ENCODE measurements at places on chromosomes 5 and 9.
A peak's percentile ranks its signal among the peaks of the same experiment; 100 is the strongest.

- DNase-seq = no peak
Measured at GRCh38 chr9:95891067-95891671, 15.7 kb downstream of the ERCC6L2 start.

DNA sequence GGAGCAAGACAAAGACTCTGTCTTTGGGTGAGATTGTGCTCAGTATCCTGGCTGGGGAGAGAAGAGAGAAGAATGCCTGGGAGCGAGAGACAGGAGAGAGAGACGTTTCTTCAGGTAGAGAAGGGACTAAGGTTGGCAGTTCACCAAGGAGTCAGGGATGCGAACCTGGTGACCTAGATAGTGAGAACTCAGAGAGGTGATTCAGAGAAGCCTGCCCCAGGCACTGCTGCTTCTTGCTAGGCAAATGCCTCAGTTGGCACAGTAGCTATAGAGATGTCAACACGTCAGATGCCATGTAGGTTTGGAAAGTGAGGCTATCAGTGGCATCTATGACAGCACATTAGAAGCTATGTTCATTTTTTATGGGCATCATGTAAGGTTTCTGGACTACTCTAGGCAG, 231.6 kb upstream of the VLDLR start:
- no peak for DNase-seq

- DNase-seq = no peak
Measured at GRCh38 chr5:89929834-89930233, 479.7 kb downstream of the CETN3 start.

DNA sequence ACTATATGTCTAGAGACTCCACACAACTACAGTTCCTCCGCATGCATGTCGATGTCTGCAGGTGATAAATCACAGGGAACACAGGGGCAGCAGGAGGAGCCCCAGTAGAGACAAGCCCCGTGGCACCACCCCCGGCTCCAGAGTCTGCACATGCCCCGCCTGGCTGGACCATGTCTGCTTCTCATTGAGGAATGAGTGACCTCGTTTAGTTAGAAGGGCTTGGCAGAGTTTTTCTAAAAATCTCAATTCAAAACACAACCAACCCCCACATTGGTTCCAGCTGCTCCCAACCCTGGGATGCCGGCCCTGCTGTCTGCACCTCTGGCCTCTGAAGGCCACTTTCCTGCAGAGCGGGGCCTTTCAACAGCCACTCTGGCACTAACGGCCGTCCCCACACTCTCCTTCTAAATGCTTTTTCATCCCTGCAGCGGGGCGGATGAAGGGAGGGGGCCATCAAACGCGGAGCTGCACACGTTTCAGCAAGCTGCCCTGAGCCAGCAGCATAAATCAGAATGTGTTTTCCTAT, 106.3 kb downstream of the ROR2 start:
- peak; percentile 72 for DNase-seq

DNA sequence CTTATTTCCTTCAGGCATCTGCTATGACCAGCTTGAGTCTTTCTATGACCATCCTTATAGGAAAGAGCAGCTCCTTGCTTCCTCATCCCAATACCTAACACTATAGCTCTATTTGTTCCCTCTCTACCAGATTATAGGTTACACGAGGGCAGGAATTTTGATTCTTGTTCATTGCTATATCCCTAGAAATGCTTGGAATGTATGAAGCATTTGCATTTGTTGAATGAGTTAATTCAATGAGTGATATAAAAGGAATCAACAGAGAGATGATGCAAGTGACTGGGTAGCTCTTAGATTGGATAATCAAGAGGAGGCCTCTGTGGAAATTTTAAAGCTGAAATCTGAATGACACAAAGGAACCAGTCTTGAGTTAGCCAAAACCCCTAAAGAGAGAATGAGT, 13.9 kb downstream of the ZCCHC9 start:
- no peak for DNase-seq

- DNase-seq = no peak
Measured at GRCh38 chr5:60943624-60944023, 1.2 kb downstream of the ERCC8 start.

GRCh38 chr9:69877852-69878514, 57.4 kb downstream of the CFAP95 start:
- peak; percentile 19 for DNase-seq

DNA sequence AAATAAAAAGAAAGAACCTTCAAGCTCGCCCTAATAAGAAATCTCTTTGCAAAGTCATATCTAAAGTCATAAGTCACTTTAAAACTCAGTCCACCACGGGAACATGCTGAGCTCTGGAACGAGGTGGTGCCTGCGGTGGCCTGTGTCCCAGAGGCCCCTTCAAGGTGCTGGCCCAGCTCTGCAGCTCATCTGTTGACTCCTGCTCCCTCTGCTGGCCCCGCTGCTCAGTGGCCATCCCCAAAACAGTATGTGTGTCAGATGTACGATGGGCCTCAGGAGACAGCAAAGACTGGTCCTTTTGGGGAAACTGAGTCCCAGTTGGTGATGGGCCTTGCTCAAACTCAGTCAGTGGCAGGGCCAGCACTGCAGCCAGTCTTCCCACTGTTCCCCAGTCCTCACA, 22.8 kb upstream of the FOXB2 start:
- DNase-seq = no peak

GRCh38 chr9:115400796-115401195, 282.8 kb upstream of the TNC start:
- DNase-seq = no peak

DNA sequence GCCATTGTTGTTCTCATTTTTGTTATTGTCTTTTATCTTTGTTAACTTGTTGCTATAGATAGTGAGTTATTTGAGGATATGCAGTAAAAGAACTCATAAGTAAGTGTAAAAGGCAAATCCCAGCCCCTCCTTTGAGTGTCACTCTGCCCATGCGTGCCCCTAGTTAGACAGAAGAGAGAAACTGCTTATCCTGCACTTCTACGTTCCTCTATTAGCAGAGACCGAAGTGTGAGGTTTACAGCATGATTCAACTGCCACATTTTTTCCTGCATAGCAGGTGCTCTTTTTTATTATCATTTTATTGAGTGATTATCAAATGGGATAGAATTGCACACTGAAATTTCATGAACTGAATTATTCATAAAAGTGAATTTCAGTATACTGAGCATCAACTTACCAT, 12.0 kb upstream of the DNAH5 start:
- DNase-seq = no peak

GRCh38 chr5:139016186-139016585, 141.1 kb upstream of the LRRTM2 start:
- DNase-seq = no peak

- DNase-seq = no peak
Measured at GRCh38 chr5:147675168-147675567, 107.4 kb downstream of the JAKMIP2 start.

- no peak for DNase-seq
Measured at GRCh38 chr5:14917719-14918118, 46.1 kb upstream of the ANKH start.

DNA sequence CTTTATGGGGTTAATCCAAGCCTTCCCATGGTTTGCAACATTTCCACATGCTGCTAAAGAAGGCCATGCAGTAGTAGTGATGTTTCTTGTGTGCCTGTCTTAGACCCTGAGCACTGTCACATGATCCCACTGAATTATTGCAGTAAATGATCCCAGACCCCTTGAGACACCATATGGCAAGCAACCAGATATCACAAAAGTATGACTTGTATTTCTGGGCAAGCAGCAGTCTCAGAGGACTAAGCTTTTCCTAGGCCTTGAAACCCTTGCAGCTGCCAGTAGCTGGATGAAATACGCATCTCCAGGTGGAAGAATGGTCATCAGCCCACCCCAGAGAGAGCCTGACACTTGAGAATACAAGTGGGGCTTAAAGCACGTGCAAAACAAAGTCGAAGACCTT, 41.8 kb downstream of the CDO1 start:
- DNase-seq = no peak

DNA sequence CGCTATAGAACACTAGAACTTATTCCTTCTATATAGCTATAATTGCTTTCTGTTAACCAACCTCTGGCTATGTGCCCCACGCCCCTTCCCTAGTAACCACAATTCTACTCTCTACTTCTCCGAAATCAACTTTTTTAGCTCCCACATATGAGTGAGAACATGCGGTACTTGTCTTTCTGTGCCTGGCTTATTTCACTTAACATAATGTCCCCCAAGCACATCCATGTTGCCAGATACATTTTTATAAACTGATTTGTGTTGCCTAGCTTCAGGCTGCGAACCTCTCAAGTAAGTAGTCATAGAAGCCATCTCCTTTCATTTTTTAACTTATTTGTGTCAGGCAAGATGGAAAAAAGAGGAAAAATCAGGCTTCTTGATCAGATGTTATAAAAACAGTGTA, 249.5 kb downstream of the TMEM167A start:
- no peak for DNase-seq

DNA sequence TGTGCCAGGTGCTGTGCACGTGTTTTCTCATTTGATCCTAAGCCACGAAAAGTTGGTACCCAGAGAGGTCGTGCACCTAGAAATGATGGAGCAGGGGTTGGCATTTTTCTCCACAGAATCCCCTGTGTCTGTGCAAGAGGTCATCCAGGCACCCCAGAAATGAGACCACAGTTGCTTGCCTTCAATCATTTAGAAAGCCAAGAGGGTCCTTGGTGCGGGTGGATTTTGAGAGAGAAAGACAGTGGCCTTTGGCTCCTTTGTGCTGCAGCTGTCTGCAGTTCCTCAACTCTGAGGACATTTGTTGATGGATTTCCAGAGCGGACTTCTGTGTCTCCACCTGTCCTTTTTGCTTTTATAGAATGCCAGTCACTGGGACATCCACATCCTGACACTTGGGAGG, 33.8 kb upstream of the SPRY4 start:
- DNase-seq = no peak

- no peak for DNase-seq
Measured at GRCh38 chr9:115103746-115104477, 14.0 kb downstream of the TNC start.

DNA sequence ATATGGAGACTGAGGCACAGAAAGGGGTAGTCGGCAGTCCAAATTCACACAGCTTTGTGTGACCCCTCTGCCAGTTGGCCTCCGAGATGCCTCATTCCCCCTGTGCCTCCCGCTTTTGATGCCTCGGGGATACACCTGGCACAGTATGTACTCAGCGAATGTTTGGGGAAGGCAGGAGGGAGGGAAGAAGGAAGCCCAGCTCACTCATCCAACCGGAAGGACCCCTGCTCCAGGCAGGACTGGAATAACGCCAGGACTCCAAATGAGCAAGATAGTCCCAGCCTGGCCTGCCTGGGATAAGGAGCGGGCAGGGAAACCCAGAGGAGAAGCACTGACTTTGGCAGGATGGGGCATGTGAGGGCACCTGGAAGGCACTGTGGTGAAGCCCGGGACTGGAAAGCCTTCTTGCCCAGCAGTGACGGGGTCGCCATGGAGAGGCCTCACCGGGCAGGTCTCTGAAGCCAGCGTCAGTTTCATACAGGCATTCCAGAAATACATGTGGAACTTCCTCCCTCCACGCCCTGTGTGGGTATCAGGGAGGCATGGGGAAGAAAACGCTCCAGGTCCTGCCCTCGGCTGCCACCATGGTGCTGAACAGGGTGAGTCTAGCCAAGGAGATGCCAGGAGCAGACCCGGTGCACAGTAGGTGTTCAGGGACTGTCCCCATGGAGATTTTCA, 20.3 kb downstream of the LMX1B start:
- no peak for DNase-seq

GRCh38 chr5:9350301-9350797, 195.5 kb downstream of the SEMA5A start:
- DNase-seq = no peak

DNA sequence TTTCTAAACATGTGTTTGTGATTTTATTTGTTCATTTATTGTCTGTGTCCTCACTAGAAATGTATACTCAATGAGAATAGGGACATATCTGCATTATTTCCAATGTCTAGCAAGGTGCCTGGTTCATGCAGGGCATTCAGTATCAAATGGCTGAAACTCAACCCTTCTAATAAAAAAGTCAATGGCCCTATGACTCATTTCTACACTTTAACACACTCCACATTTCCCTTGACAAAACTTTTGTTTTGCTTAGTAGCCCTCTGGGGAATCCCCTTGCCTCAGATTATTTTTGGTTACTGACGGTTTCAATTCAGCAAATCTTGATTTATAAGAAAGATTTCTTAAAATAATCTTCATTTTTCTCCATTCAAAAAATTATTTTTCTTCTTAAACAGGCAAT, 206.0 kb upstream of the DMRTA1 start:
- DNase-seq = no peak

GRCh38 chr9:16184964-16185646, 632.3 kb downstream of the CCDC171 start:
- DNase-seq = no peak
